ENCODE measurements at places on chromosomes 16 and 17. TPM values are rescaled to one million over a fixed set of nuclear protein-coding genes. Genes with fewer than 3 reads are reported as not detected.

Gene MRPL12
- total RNA-seq = 61.8 TPM

Gene CDRT4
- total RNA-seq = 4.0 TPM

Gene TMEM100
- total RNA-seq = not detected

Gene FBXW10
- total RNA-seq = not detected

Gene CCT6B
- total RNA-seq = 1.5 TPM
